Renal cortex interstitium (tissue), 15 donors: ENCODE measurements at places on chromosomes 6 and 20. TPM values are rescaled to one million over a fixed set of nuclear protein-coding genes. Genes with fewer than 3 reads are reported as not detected.

GRCh38 chr6:12404651-12405050 lies 114.5 kb downstream of the EDN1 start:
- DNase-seq: no peak

GRCh38 chr6:153170511-153170910 lies 39.4 kb upstream of the RGS17 start:
- no peak for DNase-seq

Gene VWA7
- polyA plus RNA-seq: 13.9 TPM

- DNase-seq: no peak
Measured at GRCh38 chr6:152575621-152576150, 61.5 kb downstream of the SYNE1 start.

- DNase-seq: no peak
Measured at GRCh38 chr20:56565511-56565910, 32.5 kb downstream of the FAM209B start.

Gene ZC3H12D
- 0.29 TPM for polyA plus RNA-seq

Gene PPIL6
- polyA plus RNA-seq: 17.1 TPM

Gene POLH
- 25.3 TPM for polyA plus RNA-seq

DNA sequence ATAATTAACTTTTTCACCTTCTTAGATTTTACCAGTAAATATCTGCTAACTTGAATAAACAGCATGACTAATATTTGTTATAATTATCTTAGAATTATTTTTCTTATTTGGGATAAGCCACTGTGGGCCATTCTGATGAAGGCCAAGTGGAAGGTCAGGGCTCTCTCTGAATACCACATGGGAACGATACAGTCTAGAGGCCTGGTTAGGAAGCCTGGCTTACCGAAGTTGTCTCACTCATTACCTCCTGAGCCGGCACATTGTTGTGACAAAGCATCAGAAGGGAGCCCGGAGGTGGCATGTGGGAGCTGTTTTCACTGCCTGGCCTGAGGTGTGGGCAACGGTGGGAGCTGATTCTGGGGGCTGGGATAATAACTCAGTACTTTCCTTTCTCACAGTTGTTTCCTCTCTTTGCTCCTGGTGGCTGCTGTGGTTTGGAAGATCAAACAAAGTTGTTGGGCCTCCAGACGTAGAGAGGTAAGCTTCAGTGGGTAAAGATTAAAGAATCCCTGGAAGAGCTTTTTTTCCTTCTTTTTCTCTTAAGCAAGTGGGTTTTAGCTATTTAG lies 29.2 kb downstream of the GFRA4 start:
- no peak for DNase-seq

DNA sequence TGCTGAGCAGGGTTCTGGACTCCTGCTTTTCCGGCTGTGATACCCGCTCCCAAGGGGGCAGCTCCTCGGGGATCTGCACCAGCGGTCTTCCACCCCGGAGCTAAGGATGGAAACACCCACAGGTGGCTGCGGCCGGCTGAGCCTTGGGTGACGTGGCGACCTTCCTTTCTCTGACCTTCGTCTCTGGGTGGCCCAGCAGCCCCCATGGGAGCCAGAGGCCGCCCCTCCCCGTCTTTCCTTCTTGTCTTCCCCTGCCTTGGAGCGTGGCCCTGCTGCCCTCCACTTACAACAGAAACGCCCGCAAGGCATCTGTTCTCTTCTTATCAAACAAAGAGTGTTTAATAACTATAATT lies 405.7 kb downstream of the TAF4 start:
- no peak for DNase-seq

GRCh38 chr20:8722277-8722928 lies 346.5 kb upstream of the PLCB4 start:
- DNase-seq: peak; percentile 52

- DNase-seq: no peak
Measured at GRCh38 chr20:34536798-34537394, 20.7 kb downstream of the DYNLRB1 start.

Gene CDSN
- polyA plus RNA-seq: not detected

Gene SUMO4
- 0.79 TPM for polyA plus RNA-seq

DNA sequence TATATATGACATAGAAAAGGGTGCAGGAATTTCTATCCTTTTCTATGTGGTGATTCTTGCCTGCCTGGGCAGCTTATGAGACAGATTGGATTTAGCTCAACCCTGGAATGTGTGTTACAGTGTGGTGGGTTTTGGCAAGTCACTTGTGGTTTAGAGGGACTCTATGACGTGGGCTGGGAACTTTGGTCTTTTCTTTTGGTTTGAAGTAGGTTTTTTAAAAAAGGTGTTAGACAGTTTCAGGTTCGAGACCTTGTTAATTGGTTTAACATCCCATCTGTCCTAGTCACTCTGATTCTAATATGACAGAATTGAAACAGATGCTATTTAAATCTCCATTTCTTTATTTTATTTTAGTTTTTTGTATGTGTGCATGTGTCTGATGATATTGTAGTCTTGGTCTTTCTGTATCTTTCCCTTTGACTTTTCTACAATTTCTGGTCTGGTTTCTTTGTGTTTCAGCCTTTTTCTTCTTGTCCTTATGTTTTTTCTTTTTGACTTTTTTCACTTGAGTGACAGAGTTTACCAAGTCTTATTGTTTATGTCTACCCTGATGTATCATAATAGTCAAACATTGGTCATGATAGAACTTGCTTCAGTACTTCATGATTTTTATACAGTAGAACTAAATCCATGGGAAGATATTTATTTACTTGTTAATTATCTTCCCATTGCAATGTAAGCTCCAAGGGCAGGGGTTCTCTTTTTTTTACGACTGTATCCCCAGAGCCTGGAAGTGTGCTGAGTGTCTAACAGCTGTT lies 174.3 kb downstream of the CDKAL1 start:
- DNase-seq: no peak

GRCh38 chr6:91562955-91563354 lies 976.1 kb upstream of the MAP3K7 start:
- DNase-seq: no peak

DNA sequence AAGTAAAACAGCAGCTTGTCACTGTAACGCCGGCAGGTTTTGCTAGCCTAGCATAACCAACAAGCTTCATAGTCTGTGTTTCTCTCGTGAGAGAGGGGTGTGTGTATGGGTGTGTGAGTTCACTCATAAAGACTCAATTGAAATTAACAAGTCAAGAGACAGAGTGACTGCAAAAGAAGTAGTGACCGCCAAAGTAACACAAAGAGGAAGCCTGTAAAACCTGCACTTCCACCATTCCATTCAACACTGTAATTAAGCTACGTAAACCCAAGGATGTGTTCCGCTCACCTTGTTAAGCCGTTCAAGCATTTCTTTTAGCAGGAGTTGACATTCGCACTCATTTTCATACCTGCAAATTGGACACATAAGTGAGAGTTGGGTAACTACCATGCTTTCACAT lies 6.6 kb downstream of the BFSP1 start:
- no peak for DNase-seq

- DNase-seq: no peak
Measured at GRCh38 chr20:8073024-8073832, 53.7 kb upstream of the TMX4 start.

DNA sequence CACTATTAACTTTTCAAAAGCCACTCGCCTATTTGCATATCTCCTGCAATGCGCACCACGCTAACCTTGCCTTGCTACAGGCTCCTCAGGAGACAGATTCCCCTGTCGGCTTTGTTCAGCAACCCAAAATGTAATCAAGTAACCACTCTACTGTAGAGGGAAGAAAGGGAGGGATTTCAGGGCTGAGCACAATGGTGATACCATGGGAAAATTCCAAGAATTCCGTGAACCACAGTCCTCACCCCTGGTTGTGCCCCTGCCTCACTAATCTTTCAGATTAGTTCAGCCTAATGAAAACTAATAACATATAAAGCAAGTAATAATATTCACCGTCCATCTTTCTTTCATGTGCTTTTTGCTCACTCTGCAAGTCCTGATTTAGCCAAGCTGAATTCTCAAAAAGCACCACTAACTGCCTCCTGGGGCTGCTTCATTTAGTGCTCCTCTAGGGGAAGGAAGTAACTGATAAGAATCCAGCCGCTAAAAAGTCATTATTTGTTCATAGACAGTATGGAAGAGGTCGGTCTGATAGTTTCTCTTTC lies 6.6 kb downstream of the CITED2 start:
- DNase-seq: no peak

Gene CABLES2
- polyA plus RNA-seq: 9.4 TPM

- no peak for DNase-seq
Measured at GRCh38 chr6:35370124-35370741, 27.9 kb downstream of the PPARD start.

Gene FKBP1A
- 371 TPM for polyA plus RNA-seq

Gene MYLIP
- 50.3 TPM for polyA plus RNA-seq

Gene WFDC10B
- not detected for polyA plus RNA-seq
